ENCODE measurements at places on chromosomes 1 and 21.
A peak's percentile ranks its signal among the peaks of the same experiment; 100 is the strongest.

DNA sequence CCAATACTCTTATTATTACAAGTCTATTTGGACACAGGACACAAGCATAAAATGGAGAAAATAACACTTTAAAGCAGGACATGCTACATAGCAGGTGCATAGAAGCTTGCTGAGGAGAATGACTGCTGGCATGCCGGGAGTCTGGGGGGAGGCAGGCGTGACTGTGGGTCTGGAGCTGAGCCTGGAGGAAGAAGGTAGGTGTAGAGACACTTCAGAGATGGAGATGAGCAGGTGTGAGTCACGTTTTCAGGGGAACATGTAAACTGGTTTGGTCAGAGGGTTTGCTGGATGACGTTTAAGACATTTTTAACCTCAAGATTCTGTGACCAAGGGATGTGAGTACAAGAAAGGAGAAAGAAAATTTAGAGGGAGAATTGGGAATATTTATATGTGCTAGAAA, 24.5 kb downstream of the OSCP1 start:
- no peak for DNase-seq

GRCh38 chr1:144101397-144102045, 129.7 kb upstream of the FAM72C start:
- DNase-seq, result peak; percentile 22

DNA sequence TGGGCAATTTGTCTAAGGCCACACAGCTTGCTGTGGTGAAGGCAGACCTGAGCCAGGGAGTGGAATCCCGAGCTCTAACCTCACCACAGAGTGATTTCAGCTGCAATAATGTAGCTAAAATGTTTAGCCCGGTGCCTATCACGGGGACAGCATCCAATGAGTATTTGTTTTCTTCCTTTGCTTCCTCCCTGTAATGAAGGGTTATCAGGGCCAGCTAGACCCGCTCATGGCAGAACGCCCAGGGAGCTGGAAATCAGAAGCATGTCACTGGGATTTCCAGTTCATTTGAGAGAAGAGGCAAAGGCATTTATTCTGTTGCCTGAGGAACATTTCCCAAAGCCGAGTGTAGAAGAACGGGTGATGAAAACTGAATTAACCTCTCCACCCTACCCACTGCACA, 183.1 kb downstream of the ZSCAN20 start:
- no peak for DNase-seq

DNA sequence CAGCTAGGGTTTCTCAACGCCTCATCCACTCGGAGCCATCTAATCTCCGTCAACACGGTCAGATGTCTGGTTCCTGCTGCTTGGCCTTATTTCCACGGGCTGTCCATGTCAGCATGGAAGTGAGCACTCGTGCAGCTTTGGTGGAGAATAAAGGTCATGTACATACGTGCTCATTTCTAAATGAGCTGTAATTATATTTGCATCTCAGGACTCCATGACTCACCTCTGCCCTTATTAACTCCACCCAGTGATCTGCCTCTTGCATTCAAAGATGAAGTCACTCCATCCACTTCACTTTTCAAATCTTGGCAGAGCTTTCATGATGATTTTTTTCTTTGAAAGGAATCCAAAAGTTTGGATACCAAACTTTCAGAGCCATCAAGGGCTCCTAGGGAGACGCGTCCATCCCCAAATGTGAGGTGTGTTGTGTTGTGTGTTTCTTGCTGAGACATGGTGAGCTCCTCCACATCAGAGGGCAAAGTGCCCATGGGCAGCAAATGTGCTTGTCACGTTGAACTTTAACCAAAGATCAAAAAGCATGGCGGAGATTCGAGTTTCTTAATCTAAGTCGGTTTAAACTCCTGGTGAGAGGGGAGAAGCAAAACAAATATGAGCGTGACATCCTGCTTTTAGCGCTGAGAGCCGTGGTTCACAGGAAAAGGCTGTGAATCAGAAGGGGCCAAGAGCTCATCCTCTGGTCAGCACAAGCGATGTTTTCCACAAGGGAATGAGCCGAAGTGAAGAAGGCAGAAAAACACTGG, 68.6 kb upstream of the ERRFI1 start:
- no peak for DNase-seq

DNA sequence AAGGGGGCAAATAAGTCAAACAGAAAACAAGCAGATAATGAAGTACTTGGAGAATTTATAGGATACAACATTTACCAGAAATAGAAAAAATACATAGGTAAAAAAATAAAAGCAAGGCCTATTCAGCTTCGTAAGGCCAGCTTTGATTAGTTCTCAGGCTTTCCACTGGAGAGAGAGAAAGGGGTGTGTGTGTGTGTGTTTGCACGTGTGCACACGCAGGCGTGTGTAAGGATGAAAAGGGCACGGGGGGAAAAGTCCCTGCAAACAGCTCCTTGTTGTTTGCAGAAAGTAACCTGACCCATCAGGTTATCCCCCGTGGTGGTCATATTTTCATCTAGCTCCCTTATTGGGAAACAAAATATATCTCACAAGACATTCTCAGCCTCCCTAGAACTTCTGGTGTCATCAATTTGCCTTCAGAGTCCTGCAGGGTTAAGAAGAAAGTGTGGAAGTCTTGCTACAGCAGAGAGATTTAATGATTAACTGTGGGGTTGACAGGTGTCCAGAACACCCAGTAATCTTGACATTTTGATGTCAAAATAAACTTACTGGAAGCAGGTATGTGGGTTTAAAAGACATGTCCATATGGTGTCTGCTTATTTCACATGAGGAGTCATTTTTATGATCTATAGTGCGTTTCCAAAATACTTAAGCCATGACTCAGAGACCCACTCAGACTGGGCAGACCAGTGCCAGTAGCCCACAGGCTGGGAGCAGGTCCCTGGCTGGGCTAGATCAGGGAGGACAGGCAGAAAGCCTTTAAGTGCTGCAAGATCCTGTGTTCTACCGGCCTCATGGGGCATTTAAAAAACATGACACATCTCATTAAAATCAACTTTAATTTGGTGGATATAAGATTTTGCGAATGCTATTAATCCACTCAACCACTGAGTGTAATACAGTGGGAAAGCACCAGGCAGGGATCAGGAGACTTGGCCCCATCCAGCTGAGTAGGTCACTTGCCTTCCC, 487.6 kb upstream of the CAMK1G start:
- no peak for DNase-seq

- DNase-seq, result no peak
Measured at GRCh38 chr1:19455353-19455752, 30.0 kb downstream of the CAPZB start.

Measured in omental fat pad (tissue), 4 donors.